ENCODE measurements at places on chromosomes 12 and 14.
A peak's percentile ranks its signal among the peaks of the same experiment; 100 is the strongest.

DNA sequence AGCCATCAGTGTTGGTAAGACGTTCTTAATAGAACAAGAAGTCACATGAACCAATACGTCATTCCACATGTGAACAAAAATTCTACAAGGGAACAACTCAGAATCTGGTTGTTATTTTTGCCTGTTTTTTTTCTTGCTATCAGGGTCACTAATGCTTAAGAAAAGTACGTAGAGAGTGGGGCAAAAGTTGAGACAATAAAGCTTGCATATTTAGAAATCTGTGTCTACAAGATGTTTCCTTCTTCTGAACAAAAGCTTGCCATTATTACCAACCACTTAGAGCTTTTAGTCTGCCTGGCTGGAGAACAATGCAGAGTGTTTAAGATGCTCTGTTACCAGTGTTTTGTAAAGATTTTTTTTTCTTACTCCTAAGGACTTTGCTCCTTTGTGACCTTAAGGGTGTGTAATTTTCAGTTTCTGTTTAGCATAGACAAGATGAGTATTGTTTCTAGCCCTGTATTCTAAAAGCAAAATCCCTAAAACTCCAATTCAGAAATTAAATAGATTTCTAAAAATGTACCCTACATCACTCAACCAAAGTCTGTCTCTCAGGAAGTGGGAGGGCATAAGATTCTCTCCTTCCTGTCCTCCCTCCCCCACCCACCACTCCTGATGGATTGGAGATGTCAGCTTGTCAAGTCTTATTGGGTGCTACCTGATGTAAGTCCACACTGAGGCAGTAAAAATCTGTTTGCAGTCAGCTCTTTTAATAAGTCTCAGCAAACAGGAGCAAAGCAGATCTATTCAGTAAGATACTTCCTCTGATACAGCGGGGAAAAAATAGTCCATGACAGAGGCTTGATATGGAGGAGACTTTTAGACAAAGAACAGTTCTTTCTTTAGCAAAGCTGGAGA is 267.6 kb downstream of the GRIN2B start:
- no peak for DNase-seq

DNA sequence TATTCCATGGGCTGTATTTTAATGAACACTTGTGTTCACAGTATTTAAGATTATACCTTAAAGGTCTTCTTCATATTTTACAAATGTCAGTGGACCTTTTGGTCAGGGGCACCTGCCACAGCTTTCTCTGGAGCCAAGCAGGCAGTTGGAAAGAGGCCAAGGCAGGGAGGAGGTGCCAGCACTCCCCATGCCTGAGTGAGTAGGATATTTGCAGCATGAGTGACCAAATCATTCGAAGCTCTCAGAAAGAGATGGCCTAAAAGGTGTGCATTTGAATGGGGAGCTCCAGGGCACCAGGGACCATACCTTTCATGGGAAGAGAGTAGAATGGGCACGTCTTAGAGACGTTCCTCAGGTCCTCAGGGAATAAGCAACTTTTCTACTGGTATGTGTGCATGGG is 121.6 kb downstream of the GPR135 start:
- no peak for DNase-seq

GRCh38 chr12:51021694-51022093 is 4.5 kb downstream of the SLC11A2 start:
- no peak for DNase-seq

GRCh38 chr14:87282266-87282665 is 710.7 kb downstream of the GALC start:
- DNase-seq: no peak

GRCh38 chr12:127182018-127182417 is 1085.0 kb upstream of the TMEM132C start:
- DNase-seq: no peak

- no peak for DNase-seq
Measured at GRCh38 chr14:86646696-86647690, 1117.0 kb downstream of the FLRT2 start.

DNA sequence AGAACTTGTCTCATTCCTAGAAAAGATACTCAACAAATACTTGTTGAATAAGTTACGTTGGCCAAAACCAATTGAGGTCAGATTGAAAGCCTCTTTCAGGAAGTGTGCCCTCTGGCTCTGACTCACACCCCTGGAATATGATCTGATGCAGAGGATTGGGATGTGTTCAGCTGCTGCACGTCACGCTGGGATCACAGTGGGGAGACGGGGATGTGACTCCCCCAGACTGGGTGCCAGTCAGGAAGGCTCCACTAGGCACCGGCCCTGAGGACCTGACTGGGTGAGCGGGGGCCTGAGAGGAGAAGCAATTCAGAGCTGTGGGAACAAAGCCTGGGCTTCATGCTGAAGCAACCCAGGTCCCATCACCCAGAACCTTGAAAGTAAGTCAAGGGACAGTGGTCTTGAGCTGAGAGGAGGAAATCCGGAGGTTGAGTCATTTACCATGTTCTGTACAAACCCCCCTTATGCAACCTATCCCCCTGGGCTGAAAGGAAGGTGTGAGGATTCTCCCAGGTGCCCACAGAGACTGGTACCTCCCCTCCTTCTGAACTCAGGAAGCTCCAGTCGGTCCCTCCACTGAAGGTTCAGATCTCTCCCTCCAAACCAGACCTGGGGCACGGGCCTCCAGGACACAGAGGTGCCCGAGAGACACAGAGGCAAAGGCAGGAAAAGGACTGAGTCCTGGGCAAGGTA is 3.9 kb downstream of the CEBPE start:
- peak; percentile 64 for DNase-seq

- no peak for DNase-seq
Measured at GRCh38 chr12:115385141-115385540, 701.2 kb upstream of the TBX3 start.

GRCh38 chr14:54256156-54256555 is 140.7 kb upstream of the CDKN3 start:
- DNase-seq: no peak

- no peak for DNase-seq
Measured at GRCh38 chr12:46354802-46355199, 17.8 kb downstream of the SLC38A2 start.

DNA sequence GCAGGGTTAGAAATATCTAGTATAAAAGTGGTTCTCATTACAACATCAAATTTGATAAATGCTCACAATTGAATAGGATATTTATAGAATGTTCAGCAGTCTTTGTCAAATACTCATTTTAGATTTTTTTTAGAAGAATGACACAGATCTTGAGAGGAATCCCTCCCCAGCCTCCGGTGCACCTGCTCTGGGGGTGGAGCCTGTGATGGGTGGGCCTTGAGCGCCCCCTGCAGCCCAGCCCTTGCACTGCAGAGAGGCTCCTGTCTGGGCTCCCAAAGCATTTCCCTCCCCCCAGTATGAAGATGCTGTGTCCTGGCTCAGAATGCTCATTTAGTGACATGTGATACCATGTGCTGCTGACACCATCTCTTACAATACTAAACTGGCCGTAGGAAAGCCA is 792.3 kb downstream of the TMEM121 start:
- no peak for DNase-seq

- DNase-seq: no peak
Measured at GRCh38 chr14:84361476-84361875, 1168.5 kb upstream of the FLRT2 start.

- no peak for DNase-seq
Measured at GRCh38 chr12:54128416-54128815, 60.4 kb downstream of the SMUG1 start.

- no peak for DNase-seq
Measured at GRCh38 chr12:70043490-70044138, 199.6 kb upstream of the CNOT2 start.

DNA sequence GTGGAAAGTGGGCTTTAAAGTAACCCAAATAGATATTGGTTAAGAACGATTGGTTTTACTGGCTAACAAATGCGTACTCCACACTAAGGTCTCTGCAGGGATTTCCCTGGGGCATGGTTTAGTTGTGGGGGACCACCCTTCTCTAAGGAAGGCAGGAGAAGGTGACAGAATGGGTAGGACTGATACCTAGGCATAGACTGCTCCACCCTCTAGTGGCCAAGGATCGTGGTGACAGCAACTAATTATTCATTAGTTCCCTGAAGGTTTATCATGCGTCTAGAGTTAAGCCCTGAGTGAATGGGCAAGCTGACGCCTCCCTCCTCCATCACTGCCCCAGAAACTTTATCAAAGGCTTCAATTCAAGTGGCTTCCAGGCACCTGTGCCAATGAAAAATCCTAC is 9.1 kb downstream of the FAM181A start:
- no peak for DNase-seq

DNA sequence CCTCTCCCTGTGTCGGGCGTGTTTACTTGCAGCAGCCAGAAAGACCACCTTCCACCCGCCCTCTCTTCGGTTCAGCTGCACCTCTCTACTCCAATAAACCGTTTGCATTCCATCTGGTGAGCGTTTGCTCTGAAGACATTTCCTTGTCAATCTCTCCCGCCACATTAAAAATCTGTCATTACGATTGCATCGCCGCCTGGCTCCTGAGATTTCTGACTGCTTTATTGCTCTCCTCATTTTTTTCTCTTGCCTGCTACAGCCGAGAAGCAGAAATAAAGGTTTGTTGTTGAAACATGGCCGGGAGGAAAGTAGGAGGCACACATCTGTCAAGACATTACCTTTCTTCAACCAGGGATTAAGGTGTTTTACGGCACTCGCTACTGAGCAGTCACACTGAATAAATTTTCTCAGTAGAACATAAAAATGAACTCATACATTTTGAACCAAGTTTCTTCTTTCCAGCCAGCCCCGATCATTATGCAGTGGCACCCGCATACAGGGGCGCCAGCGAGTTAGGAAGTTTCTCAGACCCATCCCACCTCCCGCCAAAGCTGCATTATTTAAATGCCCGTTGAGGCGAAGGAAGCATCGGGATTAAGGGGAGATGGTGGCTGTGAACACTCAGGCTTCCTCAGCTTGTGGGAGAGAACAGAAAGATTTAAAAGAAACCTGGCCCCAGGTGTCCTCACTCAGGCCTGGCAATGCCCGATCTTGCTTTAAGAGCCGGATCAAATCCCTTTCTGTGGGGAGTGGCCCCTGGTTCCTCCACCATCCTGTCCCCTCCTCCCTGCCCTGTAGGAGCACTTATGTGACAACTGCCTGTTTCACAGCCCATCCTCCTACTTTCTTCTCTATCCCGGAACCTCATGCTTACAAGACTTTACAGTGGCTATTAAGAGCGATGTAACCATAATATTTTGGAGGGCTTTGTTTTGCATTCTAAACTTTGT is 1108.9 kb downstream of the BCL11B start:
- no peak for DNase-seq

DNA sequence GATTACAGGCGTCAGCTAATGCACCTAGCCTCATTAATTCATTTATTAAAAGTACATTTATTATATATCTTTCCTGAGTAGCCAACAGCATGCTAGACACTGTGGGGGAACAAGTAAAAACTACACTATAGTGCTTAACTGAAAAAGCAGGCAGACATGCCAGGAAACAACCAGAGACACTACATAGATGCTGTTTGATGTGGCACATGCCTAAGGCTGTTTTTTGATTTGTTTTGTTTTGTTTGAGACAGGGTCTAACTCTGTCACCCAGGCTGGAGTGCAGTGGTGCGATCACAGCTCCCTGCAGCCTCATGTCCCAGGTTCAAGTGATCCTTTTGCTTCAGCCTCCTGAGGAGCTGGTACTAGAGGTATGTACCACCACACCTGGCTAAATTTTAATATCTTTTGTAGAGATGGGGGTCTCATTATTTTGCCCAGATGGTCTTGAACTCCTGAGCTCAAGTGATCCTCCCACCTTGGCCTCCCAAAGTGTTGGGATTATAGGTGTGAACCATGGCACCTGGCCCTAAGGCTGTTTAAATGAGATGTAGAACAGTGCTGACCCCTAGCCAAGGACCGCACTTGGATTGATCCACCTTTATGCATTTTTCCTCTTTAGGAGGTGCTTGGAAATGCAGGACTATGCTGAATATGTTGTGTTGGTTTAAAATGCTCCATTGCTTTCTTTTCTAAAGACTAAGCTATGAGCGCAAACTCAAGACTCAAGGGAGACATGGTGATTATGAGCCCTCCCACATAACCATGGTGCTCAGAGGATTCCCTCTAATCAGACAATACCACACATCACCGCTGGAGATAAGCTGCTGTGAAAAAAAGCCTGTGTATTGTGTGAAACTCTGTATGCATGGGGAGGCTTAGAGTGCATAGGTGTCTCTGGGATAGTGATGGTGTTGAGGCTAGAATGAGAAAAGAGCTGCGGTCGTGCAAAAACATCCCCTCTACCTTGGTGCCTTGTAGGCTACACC is 10.5 kb upstream of the C14orf93 start:
- no peak for DNase-seq

- no peak for DNase-seq
Measured at GRCh38 chr12:93149229-93149628, 220.1 kb upstream of the EEA1 start.

DNA sequence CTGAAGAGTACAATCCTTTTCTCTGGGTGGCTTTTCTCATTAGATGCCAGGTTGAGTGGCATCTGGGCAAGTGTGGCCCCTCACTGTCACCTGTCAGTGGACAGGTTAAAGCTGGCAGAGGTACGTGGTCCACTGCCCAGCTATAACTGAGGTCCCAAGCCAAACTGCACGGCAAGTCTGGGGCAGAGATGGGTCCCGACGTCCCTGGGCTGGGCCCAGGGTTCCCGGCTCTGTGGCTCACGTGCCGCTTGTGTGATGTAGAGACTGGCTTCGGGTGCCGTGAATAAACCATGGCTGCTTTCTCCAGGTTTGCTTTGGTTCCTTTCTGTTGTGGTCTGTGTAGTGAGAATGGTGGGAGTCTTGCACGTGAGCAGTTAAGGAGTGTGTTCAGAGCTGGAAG is 77.7 kb downstream of the WDR20 start:
- no peak for DNase-seq

DNA sequence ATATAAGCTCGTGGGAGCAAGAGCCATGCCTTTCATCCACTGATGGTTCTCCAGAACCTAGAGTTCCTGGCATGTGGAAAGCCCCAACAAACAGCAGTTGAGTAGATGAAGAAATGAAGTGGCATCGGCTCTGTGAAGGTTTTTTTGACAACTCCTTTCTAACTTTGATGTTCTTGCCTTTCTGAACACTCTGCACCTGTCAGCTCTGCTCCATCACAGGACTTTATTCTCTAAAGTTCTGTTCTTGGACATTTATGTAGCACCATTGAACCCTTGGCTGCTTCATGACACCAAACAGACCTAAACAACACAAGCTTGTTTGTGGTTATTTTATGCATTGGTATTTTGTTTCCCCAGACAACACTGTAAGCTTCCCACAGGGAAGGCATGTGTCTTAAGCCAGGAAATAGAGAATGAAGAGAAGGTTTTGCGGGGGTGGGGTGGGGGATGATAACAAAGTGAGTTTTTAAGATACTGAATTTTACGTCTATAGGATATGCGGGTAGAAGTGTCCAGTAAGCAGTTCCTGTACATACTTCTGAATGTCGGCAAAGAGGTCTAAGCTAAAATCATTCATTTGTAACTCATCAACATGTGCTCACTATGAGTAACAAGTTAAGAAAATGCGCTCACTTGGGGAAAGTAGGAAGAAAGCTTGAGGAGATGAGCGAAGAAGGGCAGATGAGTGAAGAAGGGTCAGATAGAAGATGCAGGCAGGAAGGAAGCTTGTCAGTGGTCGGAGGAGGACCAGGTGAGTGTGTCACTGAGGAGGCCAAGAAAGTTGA is 146.0 kb upstream of the PLEKHG7 start:
- DNase-seq: no peak

GRCh38 chr14:57699947-57700346 is 165.9 kb downstream of the SLC35F4 start:
- DNase-seq: no peak

GRCh38 chr12:119692997-119693396 is 25.1 kb downstream of the PRKAB1 start:
- peak; percentile 64 for DNase-seq

GRCh38 chr12:230925-231671 is 17.1 kb upstream of the SLC6A12 start:
- DNase-seq: no peak
